ENCODE measurements at places on chromosomes 12 and 14. TPM values are rescaled to one million over a fixed set of nuclear protein-coding genes. Genes with fewer than 3 reads are reported as not detected.

Gene TAS2R31
- 3.0 TPM for total RNA-seq

Gene CEBPE
- total RNA-seq: not detected

Gene CD63
- 1,158 TPM for total RNA-seq

Gene CLEC4E
- total RNA-seq: 16.8 TPM

DNA sequence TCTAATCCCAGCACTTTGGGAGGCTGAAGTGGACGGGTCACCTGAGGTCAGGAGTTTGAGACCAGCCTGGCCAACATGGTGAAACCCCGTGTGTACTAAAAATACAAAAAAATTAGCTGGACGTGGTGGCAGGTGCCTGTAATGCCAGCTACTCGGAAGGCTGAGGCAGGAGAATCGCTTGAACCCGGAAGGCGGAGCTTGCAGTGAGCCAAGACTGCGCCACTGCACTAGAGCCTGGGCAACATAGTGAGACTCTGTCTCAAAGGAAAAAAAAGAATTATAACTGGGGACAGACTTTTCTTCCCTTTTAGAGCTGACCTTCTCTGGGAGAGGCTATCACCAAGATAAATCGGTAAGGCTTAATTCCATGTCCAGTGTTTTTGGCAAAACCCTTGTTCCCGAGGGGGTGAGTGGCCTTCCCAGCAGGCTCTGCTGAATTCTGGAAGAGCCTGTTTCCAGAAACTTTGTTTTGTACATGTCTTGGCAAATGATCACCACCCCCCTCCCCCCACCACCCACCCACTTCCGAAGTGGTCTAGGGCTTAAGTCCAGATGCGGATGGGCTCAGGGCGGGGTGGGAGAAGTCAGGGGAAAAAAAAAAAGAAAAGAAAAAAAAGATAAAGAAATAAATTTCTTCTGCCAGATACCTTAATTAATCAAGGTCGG lies 32.3 kb upstream of the DEGS2 start:
- DNase-seq: no peak

DNA sequence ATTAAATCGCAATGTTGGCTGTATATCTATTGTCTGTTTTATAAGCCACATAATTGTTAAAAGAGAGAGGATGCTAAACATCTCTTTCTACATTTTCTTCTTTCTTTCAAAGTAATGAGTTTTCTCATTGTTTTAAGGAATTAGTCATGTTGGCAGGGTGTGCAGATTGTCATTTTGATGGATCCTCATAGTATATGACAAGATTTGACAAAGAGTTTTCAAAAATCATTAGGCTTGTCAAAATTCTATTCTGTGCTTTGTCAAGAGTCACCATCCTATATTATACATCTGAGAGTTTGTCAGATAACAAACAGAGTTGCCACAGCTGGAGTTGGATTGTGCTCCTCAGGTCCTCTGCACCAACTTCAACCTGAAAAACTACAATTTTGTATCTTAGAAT lies 35.4 kb upstream of the APPL2 start:
- DNase-seq: no peak

GRCh38 chr12:29996993-29997392 lies 213.3 kb upstream of the TMTC1 start:
- DNase-seq: no peak

- no peak for DNase-seq
Observed at GRCh38 chr14:71594821-71595220, 337.4 kb upstream of the RGS6 start.

DNA sequence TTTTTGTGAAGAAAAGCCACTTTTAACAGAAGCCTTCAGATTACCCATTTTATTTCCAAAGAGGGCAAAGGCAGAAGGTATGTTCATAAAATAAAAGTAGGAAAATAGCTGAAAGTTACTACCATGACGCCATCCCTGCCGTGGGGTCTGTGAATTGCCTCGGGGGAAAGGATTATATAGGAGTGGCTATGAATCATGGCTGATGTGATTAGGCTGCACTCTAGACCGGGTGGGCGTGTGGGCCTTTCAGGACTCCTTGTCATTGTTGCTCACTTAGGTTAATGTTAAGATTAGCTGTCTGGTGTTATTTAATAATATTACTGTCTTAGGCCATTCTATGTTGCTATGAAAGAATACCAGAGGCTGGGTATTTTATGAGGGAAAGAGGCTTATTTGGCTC lies 195.5 kb downstream of the EGLN3 start:
- no peak for DNase-seq

- DNase-seq: no peak
Observed at GRCh38 chr12:52896190-52897100, 8.4 kb downstream of the KRT8 start.

GRCh38 chr12:110137786-110138185 lies 13.6 kb downstream of the IFT81 start:
- no peak for DNase-seq

DNA sequence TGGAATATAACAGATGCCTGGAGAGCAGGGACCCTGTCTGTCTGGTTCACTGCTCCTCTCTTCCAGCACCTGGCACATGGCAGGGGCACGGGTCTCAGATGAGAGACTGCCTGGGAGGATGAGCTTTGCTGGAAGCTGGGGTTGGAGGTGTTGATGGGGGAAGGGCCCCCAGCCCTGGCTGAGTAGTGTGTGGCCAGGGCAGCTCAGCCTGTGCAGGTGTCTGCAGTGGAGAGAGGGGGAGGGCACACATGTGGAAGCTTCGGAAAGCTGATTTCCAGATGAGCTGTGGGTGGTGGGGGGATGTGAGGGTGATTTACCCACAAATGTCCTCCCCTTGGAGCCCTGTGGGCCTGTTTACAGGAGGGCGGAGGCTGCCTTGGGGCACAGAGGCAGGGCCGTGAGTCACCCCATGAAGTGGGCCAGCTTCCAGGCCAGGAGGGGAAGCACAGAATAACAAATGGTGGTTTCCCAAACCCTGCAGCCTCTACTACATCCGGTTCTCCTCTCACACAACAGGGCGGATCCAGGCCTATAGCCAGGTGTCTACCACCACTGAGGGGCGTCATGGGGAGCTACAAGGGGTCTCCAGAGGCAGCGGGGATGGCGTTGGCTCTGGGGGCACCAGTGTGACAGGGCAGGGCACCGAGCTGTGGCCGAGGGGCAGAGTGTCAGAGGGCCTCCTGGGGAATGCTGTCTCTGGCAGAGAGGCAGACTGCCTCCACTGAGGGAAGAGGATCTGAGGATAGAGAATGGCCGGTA lies 11.0 kb downstream of the KRT7 start:
- DNase-seq: peak; percentile 88

DNA sequence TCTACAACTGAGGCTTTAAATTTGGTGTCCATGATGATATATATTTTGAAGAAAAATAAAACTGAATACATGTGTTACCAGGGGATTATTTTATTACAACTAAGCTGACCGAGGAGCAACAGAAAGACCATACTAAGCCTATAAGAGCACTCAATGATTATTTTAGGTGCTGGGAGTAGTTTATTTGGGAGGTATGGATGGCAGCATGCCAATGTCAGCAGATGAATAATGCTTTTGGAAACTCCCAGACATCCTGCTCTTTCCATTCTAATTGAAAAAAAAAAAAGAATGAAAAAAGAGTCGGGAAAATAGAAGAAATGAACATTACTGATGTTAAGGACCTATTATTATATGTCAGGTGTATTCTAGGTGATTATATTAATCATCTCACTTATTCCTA lies 441.2 kb downstream of the BTG1 start:
- DNase-seq: no peak

GRCh38 chr12:96197503-96198272 lies 3.5 kb downstream of the ELK3 start:
- no peak for DNase-seq

DNA sequence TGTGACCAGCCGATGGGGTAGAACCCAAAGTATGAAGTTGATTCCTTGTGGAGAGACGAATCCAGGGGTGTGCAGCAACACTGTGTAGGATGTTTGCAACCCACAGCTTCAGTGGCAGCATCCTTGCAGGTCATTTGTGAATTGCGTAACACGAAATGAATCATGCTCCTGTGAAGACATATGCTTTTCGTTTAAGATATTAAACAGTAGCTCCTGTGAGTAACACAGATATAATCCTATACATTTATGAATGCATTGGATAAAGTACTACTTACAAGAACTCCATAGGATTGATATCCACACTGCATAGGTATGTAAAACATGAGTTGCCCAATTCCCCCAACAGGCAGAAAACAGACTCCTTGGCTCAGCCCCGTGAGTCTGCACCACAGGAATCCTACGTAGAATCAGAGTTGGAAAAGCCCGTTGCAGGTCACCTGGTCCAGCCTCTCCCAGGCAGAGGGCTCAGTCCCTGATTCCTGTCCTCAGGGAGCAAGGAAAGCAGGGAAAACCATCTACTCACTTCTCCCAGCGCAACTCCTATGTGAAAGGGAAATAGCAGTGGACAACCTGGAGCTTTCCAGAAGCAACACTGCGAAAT lies 75.8 kb downstream of the GPATCH2L start:
- no peak for DNase-seq

- no peak for DNase-seq
Observed at GRCh38 chr14:97726676-97727075, 929.5 kb downstream of the VRK1 start.

GRCh38 chr12:120666571-120667390 lies 20.2 kb upstream of the MLEC start:
- DNase-seq: no peak

- DNase-seq: no peak
Observed at GRCh38 chr14:81137316-81137715, 83.4 kb downstream of the GTF2A1 start.
